ENCODE measurements at places on chromosomes 5 and 9. TPM values are rescaled to one million over a fixed set of nuclear protein-coding genes. Genes with fewer than 3 reads are reported as not detected.

- no peak for DNase-seq
- no peaks in the 10 kb centered on the region for H3K36me3 ChIP-seq
- H3K27me3 ChIP-seq = no peaks in the 10 kb centered on the region
- no peak overlapping the region for H3K4me3 ChIP-seq
Observed at GRCh38 chr9:19913151-19913550, 124.3 kb upstream of the SLC24A2 start.

Gene PHAX
- total RNA-seq = 25.1 TPM

GRCh38 chr9:88988796-88989641 lies 2.2 kb upstream of the S1PR3 start:
- H3K27ac ChIP-seq = peak overlapping the region; percentile 14
- H3K27me3 ChIP-seq = peaks cover 11% of the 10 kb centered on the region
- peaks cover 21% of the 10 kb centered on the region for H3K4me1 ChIP-seq
- no peaks in the 10 kb centered on the region for H3K36me3 ChIP-seq

Gene STPG3
- total RNA-seq = 0.38 TPM

GRCh38 chr9:91519520-91520277 lies 96.1 kb upstream of the NFIL3 start:
- no peaks in the 10 kb centered on the region for H3K36me3 ChIP-seq
- no peak overlapping the region for H3K4me3 ChIP-seq
- no peak overlapping the region for H3K27ac ChIP-seq
- no peaks in the 10 kb centered on the region for H3K4me1 ChIP-seq

DNA sequence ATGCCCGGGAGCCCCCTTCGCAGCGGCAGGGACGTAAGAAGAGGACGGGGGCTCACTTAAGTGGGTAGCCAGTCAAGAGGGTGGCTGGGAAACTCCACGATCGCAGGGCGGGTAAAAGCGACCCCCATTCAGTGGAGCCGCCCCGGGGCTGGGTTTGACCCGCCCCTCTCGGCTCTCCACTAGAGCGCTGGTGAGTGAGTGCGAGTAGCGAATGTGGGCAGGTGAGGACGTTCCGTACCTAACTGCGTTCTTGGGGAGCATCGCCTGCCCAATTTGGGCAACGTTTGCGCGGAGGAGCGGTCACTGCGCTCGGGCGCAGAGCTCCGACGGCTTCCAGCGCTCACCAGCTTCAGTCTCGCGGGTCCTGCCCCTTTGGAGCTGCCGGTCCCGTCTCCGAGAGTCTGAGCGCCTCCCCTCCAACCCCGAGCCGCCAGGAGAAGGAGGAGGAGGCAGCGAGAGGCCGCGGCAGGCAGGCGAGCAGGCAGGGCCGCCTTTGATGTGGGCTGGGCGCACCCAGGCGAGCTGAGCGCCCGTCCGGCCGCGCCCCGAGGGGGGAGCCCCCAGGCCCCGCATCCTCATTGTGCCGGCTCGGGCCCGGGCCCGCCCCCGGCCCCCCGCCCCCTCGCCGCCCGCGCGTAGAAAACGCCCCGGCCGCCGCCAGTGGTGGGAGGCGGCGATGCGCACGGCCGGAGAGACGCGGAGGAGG lies at the start of gene FGF18:
Gene FGF18, plus strand, starts transcription at position 666 of the 706 bp plus-strand sequence. CDS start 553 bp downstream, outside the sequence.
- H3K4me1 ChIP-seq = peaks cover 27% of the 10 kb centered on the region
- peak within 1 kb of the TSS; percentile 50 for H3K4me3 ChIP-seq
- peak; percentile 59 for DNase-seq
- H3K27me3 ChIP-seq = peaks cover 13% of the 10 kb centered on the region

DNA sequence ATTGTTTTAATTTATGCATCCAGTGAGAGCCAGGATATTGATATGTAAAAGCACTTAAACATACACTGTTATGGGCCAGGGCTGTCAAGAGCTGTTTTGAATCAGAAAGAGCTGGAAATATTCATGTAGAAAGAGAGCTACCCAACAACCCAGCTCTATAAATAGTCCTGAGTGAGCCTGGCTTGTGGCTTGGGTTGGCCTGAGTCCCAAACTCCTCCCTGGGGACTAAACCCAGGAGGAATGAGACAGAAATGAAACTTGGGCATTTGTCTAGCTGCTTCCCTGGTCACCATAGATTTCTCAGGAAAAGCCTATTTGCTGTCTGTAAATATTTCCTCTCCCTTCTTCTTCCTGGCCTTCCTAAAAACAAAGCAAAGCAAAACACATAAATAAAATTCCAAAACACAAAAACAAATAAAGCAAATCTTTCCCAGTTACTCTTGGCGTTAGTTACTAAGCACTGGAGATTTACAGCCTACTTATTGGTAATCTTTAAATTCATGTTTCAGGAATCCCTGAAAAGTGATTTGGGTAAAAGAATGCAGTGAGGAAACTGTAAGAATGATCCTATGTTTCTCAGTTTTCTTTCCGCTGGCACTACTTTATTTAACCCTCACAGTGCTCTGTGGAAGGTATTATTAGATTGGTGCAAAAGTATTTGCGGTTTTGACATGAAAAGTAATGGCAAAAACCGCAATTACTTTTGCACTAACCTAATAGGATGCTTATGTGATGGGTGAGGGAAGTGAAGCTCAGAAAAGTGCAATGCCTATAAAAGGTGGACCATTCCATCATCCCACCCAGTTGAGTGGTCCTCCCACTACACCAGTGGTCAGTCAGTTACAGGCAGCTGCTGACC lies 111.8 kb downstream of the CARTPT start:
- H3K27me3 ChIP-seq = no peaks in the 10 kb centered on the region
- peak overlapping the region; percentile 38 for H3K27ac ChIP-seq
- DNase-seq = peak; percentile 59
- H3K4me1 ChIP-seq = peaks cover 12% of the 10 kb centered on the region
- no peaks in the 10 kb centered on the region for H3K36me3 ChIP-seq

- no peaks in the 10 kb centered on the region for H3K27me3 ChIP-seq
- H3K27ac ChIP-seq = no peak overlapping the region
- H3K4me1 ChIP-seq = no peaks in the 10 kb centered on the region
- no peak overlapping the region for H3K4me3 ChIP-seq
- H3K36me3 ChIP-seq = no peaks in the 10 kb centered on the region
- DNase-seq = no peak
Observed at GRCh38 chr5:89901346-89901745, 508.2 kb downstream of the CETN3 start.

- DNase-seq = no peak
- H3K36me3 ChIP-seq = peaks cover 46% of the 10 kb centered on the region
- peak overlapping the region; percentile 93 for H3K27ac ChIP-seq
- H3K4me3 ChIP-seq = peak overlapping the region; percentile 84
- no peaks in the 10 kb centered on the region for H3K27me3 ChIP-seq
- H3K4me1 ChIP-seq = peaks cover 28% of the 10 kb centered on the region
Observed at GRCh38 chr5:178205749-178206047, 1.4 kb downstream of the HNRNPAB start.

- no peak for DNase-seq
- no peak overlapping the region for H3K4me3 ChIP-seq
- no peaks in the 10 kb centered on the region for H3K36me3 ChIP-seq
- H3K27ac ChIP-seq = no peak overlapping the region
- H3K27me3 ChIP-seq = no peaks in the 10 kb centered on the region
Observed at GRCh38 chr5:82561797-82562196, 283.6 kb upstream of the RPS23 start.

Gene DND1
- total RNA-seq = 1.2 TPM

Gene CDC25C
- 0.47 TPM for total RNA-seq

GRCh38 chr5:122259995-122260394 lies 52.0 kb upstream of the SNCAIP start:
- DNase-seq = no peak
- no peaks in the 10 kb centered on the region for H3K4me1 ChIP-seq
- no peak overlapping the region for H3K4me3 ChIP-seq
- no peaks in the 10 kb centered on the region for H3K27me3 ChIP-seq
- no peak overlapping the region for H3K27ac ChIP-seq

Gene MOB3B
- total RNA-seq = 22.7 TPM

DNA sequence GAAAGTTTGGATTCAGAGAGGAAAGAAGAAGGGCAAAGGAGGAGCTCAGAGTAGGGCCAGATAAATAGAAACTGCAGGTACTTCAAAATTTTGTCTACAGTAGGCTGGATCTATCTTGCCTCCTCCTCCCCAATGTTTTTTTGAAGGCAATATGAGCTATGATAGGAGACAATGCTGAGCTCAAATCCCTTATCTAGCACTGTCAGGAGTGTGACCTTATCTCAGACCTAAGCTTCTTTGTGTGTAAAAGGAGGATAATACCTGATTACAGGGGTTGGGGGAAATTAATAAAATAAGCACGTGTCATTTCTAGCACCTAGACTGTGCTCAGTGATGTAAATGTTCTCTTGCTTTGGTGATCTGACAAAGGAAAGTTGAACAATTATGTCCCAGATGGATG lies 137.8 kb upstream of the CD180 start:
- no peaks in the 10 kb centered on the region for H3K36me3 ChIP-seq
- no peak overlapping the region for H3K27ac ChIP-seq
- no peak for DNase-seq
- no peak overlapping the region for H3K4me3 ChIP-seq

GRCh38 chr5:31656806-31657205 lies 17.9 kb downstream of the PDZD2 start:
- H3K36me3 ChIP-seq = no peaks in the 10 kb centered on the region
- H3K4me3 ChIP-seq = no peak overlapping the region
- DNase-seq = no peak

Gene DOK3
- total RNA-seq = 76.5 TPM

DNA sequence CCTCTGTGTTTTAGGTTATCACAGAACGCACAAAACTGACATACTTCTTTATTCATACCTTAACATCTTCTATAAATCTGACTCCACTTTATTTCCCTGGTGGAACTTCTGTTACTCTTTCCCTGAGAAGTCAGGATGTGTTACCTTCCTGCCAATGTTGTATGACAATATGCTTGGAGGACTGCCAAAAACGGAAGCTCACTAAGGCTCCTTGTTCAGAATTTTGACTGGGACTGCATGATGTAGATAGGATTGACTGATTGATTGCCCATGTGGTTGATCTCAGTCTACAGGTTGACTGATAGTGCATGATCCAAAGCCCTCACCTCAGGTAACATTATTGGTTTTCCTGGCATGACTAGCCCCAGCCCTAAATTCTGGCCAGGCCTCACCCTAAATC lies 319.4 kb downstream of the TLR4 start:
- no peak overlapping the region for H3K4me3 ChIP-seq
- H3K27ac ChIP-seq = no peak overlapping the region
- no peaks in the 10 kb centered on the region for H3K27me3 ChIP-seq
- H3K36me3 ChIP-seq = no peaks in the 10 kb centered on the region
- no peak for DNase-seq

DNA sequence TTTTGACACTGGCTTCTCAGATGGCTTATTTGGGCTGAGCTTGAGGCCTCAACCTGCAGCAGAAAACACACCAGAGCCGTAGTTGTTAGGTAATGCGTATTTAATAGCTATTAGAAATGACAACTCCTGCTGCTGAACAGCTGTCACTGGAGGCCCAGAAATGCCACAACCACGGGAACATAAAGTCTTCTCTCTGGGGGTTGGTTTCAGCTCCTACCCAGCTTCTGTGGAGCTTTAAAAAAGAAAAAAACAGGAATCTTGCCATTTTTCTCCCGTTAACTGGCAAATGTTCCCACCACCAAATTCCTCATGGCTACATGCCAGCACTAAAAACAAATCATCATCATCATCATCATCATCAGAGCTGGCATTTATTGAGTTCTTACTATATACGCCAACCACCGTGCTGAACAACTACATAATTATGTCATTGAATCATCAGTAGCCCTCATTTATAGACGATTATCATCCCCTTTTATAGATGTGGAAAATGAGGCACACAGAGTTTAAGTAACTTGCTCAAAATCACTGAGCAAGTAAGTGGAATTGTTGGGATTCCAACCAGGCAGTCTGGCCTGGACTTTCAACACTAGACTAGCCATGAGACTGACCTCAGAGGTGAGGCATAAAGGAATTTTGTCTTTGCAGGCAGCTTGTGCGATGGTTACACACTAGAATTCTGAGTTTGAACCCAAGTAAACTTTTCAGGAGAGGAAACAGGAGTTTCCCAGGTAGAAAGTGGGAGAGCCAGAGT lies 185.3 kb upstream of the WWC1 start:
- H3K36me3 ChIP-seq = no peaks in the 10 kb centered on the region
- no peak overlapping the region for H3K27ac ChIP-seq
- no peaks in the 10 kb centered on the region for H3K4me1 ChIP-seq
- no peak overlapping the region for H3K4me3 ChIP-seq
- DNase-seq = no peak

DNA sequence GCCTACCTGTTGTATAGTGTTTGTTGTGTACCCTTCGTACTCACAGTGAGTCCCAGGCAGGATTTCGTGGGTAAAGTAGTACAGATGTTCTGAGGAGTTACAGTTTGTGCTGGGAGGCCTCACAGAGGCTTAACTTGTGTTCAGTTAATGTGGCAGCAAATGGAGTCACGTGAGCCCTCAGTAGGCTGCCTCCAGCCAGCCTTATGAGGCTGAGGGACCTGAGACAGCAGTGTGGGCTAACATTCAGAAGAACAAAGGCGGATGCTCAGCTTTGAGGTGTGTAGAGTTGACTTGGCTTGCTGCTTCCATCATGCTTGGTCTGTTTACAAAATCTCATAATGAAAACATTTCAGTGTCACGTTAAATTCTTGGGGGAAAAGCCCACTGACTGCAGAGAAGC lies 118.1 kb downstream of the TRIO start:
- no peak for DNase-seq
- H3K4me3 ChIP-seq = no peak overlapping the region
- H3K27ac ChIP-seq = no peak overlapping the region
- peaks cover 41% of the 10 kb centered on the region for H3K4me1 ChIP-seq

Gene OTULINL
- total RNA-seq = 79.3 TPM

Gene TMEM215
- total RNA-seq = 0.09 TPM

DNA sequence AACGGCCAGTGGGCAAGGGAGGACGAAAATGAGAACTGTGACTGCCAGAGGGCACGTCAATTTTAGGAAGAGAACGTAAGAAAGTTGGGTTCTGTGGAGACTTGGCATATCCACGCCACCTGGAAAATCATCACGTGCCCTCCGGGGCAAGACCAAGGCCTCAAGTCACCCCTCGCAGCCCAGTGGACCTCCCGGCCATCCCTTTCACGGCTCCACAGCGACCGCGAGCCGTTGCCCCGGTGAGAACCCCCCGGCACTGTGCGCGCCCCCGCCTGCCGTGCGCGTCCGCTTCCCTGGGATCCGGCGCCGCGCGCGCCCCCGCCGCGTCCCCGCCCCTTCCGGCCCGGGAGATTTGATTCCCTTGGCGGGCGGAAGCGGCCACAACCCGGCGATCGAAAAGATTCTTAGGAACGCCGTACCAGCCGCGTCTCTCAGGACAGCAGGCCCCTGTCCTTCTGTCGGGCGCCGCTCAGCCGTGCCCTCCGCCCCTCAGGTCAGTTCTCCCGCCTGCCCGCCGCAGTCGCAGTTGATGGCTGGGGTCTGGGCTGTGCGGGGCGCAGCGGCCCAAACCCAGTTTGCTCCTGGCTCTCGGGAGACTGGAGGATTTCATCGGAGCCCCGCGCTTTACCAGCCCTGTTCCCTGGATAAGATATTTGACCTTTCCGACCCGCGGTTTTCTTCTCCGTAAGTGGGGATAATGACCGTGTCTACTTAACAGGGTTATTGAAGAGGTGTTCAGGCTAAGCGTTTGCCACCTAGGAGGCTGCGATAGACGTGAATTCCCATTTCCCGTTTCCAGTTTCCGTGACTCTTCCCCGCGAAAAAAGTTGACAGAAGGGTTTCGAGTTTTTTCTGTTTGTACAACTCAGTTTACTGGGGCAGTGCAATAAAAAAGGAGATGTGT lies at the start of gene MELK:
Gene MELK, plus strand, starts transcription at position 381 of the 904 bp plus-strand sequence. CDS start 8,787 bp downstream, outside the sequence.
- peaks cover 15% of the 10 kb centered on the region for H3K4me1 ChIP-seq
- peak within 1 kb of the TSS; percentile 80 for H3K27ac ChIP-seq
- H3K27me3 ChIP-seq = no peaks in the 10 kb centered on the region
- H3K4me3 ChIP-seq = peak within 1 kb of the TSS; percentile 92
